ENCODE measurements at places on chromosomes 13 and 19.
A peak's percentile ranks its signal among the peaks of the same experiment; 100 is the strongest.

DNA sequence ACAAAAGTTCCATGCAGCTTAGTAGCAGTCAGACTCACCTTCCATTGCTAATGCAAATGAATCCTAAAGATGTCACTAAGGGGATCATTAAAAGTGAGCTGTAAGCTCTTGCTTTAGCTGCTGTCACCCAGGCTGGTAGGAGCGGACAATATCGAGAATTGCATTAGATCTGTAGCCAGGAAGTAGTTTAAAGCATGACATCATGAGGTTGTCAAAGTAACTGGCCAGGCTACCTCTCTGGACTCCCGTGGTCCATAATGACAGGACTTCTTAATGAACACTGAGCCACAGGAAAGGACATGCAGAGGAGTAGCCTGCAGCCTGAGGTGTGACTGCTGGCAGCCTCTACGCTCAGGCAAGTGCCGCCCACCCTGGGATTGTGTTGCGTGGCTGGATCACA, 522.3 kb upstream of the NBEA start:
- no peak for DNase-seq

GRCh38 chr19:641702-642101, 2.0 kb downstream of the FGF22 start:
- DNase-seq, result no peak

- DNase-seq, result no peak
Measured at GRCh38 chr19:18098891-18099622, 1.5 kb downstream of the MAST3 start.

GRCh38 chr19:35715981-35716800, 1.6 kb upstream of the KMT2B start:
- no peak for DNase-seq

DNA sequence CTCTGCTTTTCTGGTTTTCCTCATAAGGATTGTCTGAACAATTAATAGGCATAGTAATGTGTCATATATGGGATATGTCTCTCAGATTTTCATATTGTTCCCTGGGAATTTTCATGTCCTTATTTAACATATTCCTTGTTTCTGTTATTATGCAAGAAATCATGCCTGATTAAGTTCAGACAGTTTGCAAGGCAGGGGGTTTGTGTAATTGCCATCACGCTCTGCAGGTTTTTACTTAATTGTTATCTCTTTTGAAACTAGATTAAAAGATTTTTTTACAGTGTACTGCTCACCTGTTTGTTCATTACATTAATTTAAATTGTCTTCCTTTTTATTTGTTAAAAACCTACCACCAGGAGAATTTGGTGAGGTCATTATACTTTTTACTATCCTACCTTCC, 1253.2 kb upstream of the PRR20A start:
- no peak for DNase-seq

DNA sequence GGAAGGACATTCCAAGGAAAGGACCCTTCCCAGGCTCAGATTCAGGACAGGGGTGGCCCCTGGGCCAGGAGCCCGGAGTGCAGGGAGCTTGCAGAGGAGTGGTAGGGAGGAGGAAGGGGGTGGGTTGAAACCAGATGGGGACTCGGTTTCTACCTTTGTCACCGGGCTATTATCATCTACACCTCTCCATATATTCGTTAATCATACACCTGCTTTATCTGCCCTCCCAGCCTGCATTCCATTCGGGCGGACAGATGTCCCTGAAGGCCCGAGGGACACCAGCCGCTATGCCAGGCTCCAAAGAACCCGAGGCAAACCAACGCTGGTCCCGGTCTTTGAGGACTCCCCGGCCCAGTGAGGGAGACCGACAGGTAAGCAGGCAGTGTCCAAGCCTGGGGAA, 15.5 kb upstream of the MYH14 start:
- DNase-seq, result no peak

DNA sequence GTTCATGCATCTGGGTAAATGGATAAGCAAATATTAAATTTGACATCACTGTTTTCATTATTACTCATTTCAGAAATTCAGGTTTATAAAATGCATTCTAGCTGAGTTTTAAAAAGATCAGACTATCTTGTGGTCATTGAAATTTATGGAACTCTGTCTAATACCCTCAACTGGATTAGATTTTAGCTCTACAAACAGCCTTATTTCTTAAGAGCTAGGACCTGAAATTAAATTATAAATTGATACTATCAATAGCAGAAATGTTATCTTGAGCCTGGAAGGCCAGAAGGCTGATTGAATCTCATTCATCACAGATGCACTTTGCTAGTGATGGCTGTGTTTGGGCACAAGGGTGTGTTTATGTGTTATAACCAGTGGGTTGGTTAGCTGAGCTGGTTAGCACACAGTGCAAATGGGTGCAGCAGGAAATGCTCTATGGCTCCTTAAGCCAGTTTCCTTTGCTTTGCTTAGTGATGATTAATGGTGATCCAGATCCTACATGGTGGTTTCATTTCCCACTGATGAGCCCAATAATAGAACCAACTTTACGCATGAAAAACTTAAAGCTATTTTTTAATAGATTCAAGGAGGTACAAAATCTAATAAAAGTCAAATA, 310.8 kb upstream of the KLF12 start:
- DNase-seq, result no peak

- DNase-seq, result no peak
Measured at GRCh38 chr19:28074773-28075172, 1138.2 kb downstream of the UQCRFS1 start.

- DNase-seq, result no peak
Measured at GRCh38 chr13:112256716-112257494, 119.2 kb upstream of the SPACA7 start.

GRCh38 chr13:43522788-43523187, 264.0 kb downstream of the ENOX1 start:
- no peak for DNase-seq

DNA sequence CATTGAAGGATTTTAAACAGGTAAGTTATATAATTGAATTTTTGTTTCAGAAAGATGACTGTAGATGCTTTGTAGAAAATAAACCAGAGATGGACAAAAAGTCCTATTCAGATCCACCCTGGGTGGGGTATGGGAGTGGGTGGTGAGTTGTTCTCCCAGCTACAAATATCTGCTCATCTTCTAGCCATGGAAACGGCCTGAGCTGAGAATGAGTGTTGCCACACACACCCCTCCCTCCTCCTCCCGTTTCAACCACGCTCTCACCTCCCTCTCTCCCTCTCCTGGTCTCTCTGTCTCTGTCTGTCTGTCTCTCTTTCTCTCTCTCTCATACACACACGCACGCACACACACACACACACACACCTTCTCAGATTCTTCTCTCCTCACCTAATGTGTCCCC, 26.4 kb downstream of the SERTM1 start:
- no peak for DNase-seq

GRCh38 chr19:54449701-54450069, 686 bp downstream of the LENG8 start:
- no peak for DNase-seq

DNA sequence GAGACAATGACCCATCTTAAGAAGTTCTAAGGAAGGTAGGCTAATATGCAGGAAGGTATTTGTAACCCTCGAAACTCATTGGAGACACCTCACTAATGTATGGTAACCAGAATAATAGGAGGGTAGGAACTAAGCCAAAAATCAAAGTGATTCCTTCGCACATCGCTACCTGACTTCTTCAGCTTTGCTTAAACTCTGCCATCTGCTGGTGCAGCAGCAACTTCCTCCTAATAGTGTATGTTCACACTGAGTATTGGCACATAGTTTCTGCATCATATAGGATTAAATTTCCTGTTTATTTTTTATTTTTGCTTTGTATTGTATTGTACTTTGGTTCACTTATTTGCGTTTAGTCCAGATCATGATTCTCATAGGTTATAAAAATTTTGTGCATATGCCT, 676.2 kb downstream of the GPC5 start:
- no peak for DNase-seq

GRCh38 chr13:81377921-81378320, 1037.0 kb upstream of the SPRY2 start:
- DNase-seq, result no peak

DNA sequence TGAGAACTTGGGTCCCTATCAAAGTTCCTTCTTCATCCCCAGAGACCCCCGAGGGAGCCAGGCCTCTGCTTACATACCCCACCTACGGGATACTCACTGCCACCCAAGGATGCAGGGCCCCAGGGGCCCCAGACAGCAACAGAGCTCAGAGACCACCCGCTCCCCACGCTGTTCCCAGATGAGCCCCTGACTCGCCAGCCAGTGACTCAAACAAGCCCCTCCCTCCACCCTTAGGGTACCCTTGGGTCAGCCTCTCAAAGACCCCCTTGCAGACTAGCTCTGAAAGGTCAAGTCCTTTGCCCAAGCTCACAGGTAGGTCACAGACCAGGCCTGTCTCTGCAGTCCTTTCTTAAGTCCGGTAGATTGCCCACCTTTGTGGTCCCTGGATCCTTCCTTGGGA, 45.7 kb downstream of the CD320 start:
- DNase-seq, result no peak

GRCh38 chr13:99958406-99959126, 13.0 kb downstream of the ZIC5 start:
- no peak for DNase-seq

DNA sequence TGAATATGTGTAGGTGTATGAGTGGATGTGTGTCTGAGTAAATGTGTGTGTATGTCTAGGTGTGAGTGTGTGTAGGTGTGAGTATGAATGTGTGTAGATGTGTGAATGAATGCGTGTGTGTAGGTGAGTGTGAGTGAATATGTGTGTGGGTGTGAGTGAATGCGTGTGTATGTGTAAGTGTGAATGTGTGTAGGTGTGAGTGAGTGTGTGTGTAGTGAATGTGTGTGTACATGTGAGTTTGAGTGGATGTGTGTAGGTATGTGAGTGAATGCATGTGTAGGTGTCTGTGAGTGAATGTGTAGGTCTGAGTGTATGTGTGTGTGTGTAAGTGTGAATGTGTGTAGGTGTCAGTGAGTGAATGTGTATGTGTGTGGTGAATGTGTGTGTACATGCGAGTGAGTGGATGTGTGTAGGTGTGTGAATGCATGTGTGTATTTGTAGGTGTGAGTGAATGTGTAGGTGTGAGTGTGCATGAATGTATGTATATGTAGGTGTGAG, 201.0 kb upstream of the ZNF536 start:
- DNase-seq, result no peak

GRCh38 chr13:50810998-50811397, 32.5 kb downstream of the DLEU7 start:
- DNase-seq, result no peak

DNA sequence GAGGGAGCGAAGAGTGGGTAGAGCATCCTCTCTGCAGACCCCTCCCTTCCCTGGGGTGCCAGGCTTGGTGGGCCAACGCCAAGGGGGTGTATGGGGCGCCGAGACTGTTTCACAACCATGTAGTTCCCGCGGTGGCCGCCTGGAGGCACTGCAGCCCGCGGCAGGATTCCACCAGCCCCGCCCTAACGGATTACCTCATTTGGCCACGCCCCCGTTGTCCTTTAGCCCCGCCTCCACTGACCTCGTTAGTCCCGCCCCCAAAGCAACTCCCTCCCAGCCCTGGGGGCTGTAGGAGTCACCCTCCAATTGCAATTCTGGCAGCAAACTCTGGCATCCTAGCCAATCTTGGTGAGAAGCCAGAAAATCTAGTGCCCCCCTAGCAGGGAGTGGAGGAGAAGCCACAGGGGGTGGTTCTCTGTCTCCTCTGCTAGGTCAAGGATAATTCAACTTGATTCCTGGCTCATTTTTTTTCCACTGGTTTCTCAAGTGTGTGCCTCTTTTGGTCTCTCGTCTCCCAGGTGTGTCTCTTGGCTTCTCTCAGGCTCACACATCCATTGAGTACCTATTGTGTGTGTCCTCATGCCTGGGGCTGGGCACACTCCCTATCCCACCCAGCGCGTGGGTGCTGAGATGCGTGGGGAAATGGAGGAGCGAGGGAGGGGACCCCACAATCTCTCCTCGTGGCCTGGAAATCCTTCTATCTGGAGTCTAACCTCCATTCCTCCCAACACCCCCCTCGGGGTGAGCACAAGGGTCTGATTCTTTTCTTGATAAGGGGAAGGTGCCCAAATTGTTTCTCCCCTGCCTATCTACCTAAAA, 2.0 kb downstream of the OLFM2 start:
- DNase-seq, result peak; percentile 58

DNA sequence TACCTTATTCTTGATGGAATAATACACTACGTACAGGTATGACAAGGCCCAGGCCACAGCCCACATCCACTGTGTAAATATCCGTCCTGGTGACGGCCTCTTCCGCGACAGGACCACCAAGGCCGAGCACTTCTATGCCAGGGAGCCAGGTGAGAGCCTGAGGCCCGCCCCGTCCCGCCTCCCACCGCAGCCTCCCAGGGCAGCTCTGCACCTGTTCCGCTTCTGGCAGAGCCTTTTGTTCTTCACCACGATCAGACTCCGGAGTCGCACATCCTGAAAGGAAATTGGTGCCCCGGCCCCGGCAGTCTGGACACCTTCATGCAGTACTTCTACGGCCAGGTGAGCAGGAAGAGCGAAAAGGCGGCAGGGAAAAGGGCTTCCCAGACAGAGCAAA, 10.6 kb upstream of the ZNF358 start:
- no peak for DNase-seq

All from stimulated activated CD4-positive, alpha-beta T cell treated with anti-CD3 and anti-CD28 coated beads, Interleukin-15, amount 100 ng/mL, for 1 hour (primary cell).